HS-27A (cell line): ENCODE measurements at places on chromosomes 12 and 14.

GRCh38 chr12:57244312-57244696 is 6.7 kb downstream of the STAC3 start:
- DNase-seq: no peak

GRCh38 chr14:68580096-68580645 is 212.7 kb downstream of the ZFP36L1 start:
- no peak for DNase-seq

DNA sequence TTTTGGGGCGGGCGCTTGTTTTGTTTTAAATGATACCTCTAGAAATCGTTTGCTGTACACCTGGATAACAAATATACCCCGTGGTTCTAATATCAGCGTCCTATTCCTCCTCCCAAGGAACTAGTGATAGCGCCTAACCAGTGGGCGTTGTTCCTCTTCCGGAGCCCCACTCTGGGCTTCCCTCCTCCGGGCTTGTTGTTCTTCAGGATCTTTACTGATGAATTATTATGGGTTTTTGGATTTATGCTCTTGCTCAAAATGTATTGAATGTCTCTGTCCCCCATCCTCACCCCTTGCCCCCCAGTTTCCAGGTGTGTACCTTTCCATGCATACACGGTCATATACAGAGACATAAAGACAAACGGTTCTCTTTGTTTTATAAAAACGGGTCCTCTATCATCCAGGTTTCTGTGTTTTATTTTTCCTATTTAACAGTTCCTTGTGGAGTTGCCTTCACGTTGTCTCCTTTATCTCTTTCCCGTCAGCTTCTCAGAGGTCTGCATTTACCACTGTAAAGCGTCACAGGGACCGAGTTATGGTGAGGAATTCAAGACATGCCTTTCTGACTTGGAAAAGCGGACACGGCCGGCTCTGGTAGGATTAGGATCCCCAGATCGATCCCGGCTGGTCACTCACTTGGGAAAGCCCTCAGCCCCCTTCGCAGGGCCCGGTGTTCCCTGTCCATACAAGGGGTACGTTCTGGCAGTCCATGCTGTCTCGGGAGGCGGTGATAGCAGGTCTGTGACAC is 655 bp upstream of the PLEKHG3 start:
- no peak for DNase-seq

DNA sequence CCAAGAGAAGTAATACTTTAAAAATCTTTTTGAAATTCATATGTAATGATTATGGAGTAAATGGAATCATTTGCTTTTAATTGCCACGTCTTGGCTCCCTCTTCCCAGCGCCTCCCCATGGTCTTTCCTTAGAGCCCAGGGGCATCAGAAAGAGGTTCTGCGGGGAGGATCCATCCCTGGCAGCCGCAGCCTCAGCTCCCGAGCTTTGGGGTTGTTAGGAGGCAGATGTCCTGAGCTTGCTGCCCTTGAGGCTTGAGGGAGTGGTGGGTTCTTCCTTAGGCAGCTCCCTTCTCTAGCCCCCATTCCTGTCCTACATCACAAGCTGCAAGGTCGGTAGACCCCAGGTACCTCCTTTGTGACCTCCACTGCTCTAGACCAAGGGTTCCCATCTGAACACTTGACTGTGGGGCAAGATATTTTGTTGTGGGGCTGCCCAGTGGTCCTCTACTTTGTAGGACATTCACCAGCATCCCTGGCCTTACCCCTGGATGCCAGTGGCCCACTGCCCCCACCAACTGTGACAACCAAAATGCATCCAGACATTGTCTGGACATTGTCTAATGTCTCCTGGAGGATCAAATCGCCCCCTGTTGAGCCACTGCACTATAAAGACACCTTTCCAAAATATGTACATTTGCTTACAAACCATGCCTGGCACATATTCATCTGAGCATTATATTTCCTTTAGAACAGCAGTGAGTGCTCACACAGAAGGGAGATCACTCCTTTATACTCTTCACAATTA is 6.3 kb downstream of the PPP2R5C start:
- DNase-seq: no peak

GRCh38 chr12:48451372-48451771 is 21.0 kb upstream of the ANP32D start:
- DNase-seq: no peak

- DNase-seq: no peak
These were observed 54.3 kb upstream of the CATSPERB start for GRCh38 chr14:91786188-91786587.

DNA sequence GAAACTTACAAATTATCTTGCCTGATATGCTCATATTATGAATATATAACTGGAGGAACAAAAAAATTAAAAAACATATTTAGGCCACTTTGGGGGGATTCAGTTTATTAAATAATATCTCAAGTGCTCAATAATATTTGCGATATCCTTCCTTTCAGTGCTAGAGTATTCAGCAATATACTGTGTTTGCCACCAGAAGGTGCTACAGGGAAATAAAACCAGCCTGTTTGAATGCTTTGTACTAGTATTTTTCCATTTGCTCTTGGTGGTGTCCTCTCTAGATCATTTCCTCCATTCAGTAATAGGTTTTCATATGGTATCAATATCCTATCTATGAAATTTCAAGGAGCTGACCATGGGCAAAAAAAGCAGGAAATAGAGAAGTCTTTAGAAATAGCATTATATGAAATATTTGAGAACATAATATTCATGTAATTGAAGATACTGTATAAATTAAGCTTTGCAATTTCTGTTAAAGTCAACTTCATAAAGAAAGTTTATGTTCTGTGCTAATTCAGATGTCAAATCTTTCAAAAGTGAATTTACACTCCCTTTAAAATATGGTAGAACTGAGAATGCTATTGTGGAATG is 106.2 kb upstream of the NAV3 start:
- DNase-seq: peak; percentile 35

GRCh38 chr12:42091769-42092168 is 52.9 kb downstream of the GXYLT1 start:
- DNase-seq: no peak

- no peak for DNase-seq
These were observed 202.0 kb downstream of the TMEM132C start for GRCh38 chr12:128468926-128469325.

DNA sequence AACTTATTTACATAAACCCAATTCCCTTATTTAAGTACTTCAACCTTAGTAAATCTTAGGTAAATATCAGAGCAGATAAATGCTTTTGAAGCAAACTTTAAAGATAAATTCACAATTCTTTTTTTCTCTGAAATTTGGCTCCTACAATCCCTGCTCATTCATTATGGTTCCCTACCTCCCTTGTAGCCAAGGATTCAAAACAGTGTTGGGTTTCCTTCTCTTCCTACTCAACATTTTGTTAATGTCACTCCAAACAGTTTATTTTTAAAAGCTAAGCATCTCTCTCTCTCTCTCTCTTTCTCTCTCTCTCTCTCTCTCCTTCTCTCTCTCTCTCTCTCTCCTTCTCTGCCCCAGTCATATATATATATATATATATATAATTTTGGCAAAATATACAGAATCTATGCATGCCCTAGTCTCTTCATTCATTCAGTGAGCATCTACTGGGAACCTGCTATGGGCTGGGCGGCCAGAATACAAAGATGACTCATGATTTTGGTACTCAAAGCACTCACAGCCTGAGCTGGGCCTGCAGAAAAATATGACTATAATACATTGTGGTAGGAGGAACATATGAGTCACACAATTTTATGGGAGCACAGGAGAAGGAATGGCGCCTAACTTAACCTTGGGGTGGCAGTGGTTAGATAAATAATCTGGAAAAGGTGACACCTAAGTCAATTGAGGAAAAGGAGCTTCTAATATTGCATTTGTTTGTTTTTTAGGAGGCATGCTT is 123.7 kb upstream of the DHRS4 start:
- peak; percentile 88 for DNase-seq

GRCh38 chr12:124433147-124433874 is 134.1 kb downstream of the NCOR2 start:
- DNase-seq: no peak

DNA sequence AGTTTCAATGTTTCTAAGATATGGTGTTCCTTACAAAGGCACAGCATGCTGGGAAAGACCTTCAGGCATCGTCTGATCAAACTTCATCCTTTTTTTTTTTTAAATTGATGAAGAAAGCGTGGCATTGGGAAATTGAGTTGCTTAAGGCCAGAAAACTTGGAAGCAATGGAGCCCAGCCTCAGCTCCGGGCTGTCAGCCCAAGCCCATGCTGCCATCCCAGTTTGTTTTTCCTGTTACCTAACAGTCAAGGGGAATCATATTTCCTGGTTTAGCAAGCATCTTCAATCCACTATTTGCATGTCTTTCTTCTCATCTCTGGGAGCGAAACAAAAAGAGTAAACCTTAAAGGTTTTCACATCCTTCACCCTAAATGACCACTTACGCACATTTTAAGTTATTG is 200.2 kb downstream of the CHST11 start:
- DNase-seq: no peak

DNA sequence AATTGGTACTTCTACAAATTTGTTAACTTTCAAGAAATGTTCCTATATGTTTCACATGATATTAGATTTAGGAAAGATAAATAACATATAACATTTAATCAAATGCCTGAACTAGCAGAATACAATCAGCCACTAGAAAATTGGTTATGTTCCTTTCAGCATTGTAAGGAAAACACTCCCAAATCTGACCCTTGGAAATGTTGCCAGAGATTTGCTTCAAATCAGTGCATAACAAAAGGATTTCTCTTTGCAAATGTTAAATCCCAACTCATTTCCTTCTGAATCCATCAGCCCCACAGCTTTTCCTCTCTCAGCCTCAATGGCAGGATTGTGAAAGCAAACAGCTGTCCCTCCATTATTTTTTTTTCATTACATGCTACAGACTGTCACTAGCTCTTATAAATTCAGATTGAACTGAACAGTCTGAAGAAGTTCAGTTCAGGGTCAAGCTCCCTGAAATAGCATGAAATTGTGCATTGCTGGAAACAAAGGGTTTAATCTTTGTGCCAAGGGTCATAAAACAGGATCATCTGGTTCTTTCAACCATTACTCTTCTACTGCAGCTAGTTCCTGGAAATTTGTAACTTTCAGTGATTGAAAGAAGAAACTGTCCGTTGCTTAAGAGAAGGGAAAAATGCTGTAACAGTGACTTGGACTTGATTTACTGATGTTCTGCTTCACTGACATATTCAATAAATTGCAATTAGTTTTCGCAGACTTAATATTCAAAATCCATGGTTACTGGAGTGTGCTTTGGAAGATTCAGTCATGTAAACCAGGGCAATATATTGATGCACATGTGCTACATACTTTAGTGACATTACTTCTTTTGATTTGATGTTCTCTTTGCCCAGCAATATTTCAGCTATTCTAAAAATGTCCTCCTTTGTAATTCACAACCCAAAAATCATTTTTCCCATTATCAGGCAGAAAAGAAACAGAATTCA is 246.4 kb downstream of the RPL10L start:
- DNase-seq: no peak

GRCh38 chr12:111107392-111108178 is 187.2 kb upstream of the MYL2 start:
- no peak for DNase-seq

- no peak for DNase-seq
These were observed at the start of gene CKAP4 for GRCh38 chr12:106247674-106248311. TSS of gene CKAP4 (minus strand) at chr12:106248020. CDS start at chr12:106247851, 169 bp downstream.

DNA sequence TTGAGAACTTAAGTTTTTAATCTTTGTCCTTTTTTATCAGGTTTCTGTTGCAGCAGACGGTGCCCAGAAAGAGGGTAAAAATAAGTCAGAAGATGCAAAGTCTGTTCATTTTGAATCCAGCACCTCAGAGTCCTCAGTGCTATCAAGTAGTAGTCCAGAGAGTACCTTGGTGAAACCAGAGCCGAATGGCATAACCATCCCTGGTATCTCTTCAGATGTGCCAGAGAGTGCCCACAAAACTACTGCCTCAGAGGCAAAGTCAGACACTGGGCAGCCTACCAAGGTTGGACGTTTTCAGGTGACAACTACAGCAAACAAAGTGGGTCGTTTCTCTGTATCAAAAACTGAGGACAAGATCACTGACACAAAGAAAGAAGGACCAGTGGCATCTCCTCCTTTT is 53.5 kb downstream of the RAD52 start:
- no peak for DNase-seq

DNA sequence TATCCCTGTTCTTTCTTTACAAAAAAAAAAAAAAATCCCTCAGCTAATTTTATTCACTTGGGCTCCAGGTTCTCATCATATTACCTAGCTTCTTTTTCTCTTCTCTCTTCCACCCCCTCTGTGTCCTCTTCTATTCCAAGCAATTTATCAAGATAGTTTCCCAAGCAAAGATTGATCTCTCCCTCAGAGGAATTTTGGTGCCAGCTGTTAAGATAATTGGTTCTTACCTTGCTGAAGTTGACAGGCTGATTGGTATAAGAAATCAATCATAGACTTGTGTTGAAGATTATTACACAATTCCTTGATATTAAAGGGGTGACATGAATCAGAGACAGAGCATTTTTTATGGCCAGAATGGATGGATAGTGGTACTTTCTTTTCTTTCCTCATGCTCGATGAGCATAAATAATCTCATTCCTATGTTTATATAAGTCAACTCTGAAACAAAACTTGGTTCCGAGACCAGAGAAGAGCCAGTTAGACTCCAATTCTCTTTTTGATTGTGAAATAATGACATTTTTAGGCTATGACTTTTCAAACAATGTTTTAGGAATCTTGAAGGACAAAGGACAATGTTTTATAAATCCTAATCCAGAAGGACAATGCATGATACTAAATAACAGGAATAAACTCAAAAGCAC is 264.1 kb upstream of the PRKD1 start:
- DNase-seq: no peak

DNA sequence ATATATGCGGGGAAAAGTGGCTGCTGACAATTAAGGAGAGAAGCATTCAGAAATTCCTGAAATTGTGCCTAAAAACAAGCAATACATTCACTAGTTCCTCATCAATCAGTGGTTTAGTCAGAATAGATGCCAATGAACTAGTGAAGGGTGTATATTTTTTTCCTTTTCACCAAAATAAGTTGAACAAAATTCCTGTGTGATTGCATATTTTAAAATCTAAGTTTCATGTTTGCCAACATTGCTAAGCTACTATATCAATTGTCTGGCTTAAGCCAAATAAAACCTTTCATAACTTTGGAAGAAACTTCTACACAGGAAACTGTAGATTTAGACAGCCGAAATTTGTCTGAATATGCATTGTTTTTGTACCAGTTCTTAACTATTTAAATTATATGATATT is 8.7 kb downstream of the PRKD1 start:
- DNase-seq: no peak

- peak; percentile 33 for DNase-seq
These were observed 9.2 kb downstream of the PHB2 start for GRCh38 chr12:6961278-6961694.
